ENCODE measurements at places on chromosomes 3 and 15.

GRCh38 chr15:26182441-26182840, 319.3 kb upstream of the ATP10A start:
- no peak for ATAC-seq

GRCh38 chr3:39191773-39192172, 622 bp downstream of the XIRP1 start:
- no peak for ATAC-seq

GRCh38 chr15:70336425-70337009, 238.8 kb upstream of the TLE3 start:
- no peak for ATAC-seq

GRCh38 chr3:111846717-111847116, 12.3 kb upstream of the PHLDB2 start:
- ATAC-seq: no peak

DNA sequence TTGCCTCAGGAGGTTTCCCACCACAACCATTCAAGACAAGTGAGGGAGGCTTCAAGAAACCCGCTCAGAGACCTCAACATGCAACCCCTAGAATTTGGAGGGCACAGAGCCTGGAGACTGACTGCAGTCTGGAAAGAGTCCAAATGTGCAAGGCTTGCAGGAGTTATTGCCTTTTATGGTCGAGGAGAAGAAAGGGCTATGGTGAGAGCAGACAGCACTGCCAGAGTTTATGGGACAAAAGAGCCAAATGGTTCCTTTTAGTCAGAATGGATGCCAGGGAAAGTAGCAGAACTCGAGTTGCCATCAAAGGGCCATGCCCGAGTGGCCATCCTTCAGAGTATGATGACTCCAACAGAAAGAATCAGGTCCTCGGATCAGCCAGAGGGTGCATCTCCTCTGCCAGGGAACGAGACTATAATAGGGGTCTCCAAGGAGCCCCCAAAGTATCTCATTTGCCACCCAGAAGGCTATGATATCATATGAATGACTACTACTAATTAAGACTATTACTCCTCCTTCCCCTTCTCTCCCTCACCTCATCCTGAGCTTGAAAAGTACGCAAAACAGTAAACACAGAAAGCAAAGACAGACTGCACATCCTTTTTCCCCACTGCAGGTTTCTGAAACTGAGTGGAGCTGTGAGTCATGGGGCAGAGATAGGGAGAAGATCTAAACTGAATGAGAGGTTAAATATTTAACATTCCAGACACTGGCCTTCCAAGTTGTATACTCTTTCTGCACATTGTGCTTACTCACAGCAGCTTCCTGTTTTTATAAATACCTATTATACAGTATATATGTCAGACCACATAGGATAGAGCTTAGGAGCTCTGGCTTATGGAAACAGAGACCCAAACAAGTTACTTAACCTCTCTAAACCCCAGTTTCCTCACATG, 33.9 kb upstream of the TMCO5A start:
- no peak for ATAC-seq

GRCh38 chr3:29329986-29330890, 49.4 kb downstream of the RBMS3 start:
- no peak for ATAC-seq

Measured in stimulated activated memory B cell treated with anti-CD40 and anti-IgM and Interleukin-4, amounts not matched to agents 10 μg/mL and 1 μg/mL and 100 μg/mL, for 72 hours (primary cell).